ENCODE measurements at places on chromosomes 1 and 21.

- DNase-seq: no peak
These were observed 30.2 kb downstream of the USP1 start for GRCh38 chr1:62467092-62467491.

- peak; percentile 93 for DNase-seq
These were observed 153.4 kb downstream of the DHRS3 start for GRCh38 chr1:12464598-12465056.

DNA sequence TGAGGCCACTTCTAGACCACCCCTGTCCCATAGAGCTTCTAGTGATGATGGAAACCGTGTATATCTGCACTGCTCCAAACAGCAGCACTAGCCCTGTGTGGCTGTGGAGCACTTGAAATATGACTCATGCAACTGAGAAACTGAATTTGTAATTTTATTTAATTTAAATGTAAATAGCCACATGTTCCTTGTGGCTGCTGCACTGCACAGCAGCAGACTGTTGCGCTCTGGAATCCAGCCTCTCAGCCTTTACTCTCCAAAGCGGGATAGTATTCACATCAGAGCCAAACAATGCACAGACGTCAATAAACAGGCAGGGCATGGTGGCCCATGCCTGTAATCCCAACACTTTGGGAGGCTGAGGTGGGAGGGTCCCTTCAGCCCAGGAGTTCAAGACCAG, 12.0 kb downstream of the CAPN2 start:
- no peak for DNase-seq

GRCh38 chr1:50418600-50419109, 4.6 kb downstream of the DMRTA2 start:
- DNase-seq: no peak

GRCh38 chr1:101496109-101496508, 259.3 kb downstream of the S1PR1 start:
- DNase-seq: no peak

GRCh38 chr1:96370757-96371156, 350.8 kb upstream of the PTBP2 start:
- DNase-seq: peak; percentile 58

DNA sequence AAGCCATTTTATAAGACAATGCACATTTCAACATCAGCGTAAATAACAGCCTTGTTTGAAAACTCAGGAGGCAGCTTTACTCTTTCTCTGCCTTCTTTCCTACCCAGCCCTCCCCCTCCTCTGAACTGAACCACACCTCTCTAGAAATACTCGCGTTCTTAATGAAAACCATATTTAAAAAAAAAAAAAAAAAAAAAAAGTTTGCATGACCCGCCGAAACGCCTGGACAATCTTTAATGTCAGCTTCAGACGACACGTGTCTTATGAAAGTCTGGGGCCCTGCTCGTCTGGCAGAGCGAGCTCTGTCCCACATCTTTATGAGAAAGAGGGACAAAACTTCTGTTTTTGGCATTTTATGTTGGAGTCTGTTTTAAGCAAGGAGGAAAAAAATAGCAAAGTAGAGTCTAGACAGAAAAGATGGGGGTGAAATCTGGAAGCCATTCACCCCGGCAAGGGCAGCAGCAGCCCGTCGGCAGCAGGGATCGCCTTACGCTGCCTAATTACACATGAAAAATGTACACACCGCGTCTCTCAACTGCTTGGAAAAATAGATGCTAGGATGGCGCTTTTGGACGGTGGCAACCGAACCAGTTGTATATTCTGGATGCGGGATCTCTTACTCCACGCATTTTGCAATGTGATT, 130.4 kb upstream of the ETS2 start:
- DNase-seq: no peak

DNA sequence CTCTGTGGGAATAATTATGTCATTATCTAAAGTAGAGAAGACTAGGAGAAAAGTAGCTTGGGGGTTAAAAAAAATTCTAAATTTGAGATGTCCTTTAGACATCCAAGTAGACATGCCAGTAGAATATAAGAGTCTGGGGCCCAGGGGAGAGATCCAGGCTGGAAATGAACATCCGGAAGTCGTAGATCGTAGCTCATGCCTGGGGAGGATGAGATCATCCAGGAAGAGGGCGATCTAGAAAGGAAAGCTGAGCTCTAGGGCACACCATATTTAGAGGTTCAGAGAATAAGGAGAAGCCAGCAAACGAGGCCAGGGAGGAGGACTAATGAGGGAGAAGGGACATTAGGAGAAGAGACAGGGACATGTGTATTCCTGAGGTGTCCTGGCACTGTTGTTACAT, 12.2 kb downstream of the NGF start:
- DNase-seq: no peak

DNA sequence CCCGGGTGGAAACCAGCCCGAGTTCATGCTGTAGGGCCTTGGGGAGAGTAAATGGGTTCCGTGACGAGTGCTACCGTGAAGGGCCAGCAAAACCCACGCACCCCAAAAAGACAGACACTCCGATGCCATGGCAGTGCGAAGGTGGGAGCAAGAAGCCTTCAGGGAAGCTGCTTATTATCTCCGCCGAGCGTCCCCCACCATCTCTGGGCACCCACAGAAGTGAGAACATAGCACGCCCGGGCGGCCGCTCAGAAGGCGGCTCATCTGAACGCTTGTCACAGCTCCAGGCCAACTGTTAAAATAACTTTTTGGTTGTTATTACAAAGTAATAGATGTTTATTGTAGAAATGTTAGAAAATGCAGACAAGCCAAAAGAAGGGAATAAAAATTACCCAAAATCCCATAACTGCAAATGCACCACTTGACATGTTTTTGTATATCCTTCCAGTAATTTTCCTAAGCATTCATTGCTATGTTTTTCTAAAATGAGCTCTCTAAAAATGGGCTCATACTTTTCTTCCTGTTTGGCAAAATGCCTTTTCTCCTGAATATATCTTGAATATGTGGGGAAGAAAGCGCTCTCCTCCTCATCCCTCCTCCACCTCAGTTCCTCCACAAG, 234.9 kb downstream of the NPHP4 start:
- DNase-seq: no peak

DNA sequence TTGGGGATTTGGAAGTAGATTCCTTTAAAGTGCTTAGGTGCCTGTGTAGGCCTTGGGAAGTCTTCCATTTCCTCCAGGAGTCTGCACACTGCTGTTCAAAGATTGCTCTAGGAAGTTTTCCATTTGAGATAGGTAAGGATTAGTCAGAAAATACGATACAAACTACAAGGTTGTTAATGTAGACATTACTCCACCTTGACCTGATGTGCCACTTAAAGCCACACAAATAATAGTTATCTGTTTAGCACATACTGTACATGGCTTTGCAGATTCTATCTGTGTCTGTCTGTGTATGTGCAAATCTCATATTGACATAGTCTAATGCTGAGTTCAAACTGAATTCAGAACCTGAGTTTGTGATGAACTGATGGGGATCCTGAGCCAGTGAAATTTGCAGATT, 118.4 kb downstream of the RHOU start:
- DNase-seq: no peak

GRCh38 chr1:208461680-208462079, 217.5 kb upstream of the PLXNA2 start:
- DNase-seq: no peak

GRCh38 chr1:15936025-15936424, 39.9 kb downstream of the ZBTB17 start:
- DNase-seq: no peak

GRCh38 chr1:241819340-241819866, 28.6 kb upstream of the EXO1 start:
- DNase-seq: no peak

- DNase-seq: no peak
These were observed 423.8 kb upstream of the CXADR start for GRCh38 chr21:17089091-17089491.

- DNase-seq: no peak
These were observed 92.3 kb downstream of the ST6GALNAC5 start for GRCh38 chr1:76959556-76959955.

- DNase-seq: no peak
These were observed 440.1 kb upstream of the PTBP2 start for GRCh38 chr1:96281491-96281890.

- DNase-seq: no peak
These were observed 36.9 kb downstream of the TP73 start for GRCh38 chr1:3689138-3689750.

DNA sequence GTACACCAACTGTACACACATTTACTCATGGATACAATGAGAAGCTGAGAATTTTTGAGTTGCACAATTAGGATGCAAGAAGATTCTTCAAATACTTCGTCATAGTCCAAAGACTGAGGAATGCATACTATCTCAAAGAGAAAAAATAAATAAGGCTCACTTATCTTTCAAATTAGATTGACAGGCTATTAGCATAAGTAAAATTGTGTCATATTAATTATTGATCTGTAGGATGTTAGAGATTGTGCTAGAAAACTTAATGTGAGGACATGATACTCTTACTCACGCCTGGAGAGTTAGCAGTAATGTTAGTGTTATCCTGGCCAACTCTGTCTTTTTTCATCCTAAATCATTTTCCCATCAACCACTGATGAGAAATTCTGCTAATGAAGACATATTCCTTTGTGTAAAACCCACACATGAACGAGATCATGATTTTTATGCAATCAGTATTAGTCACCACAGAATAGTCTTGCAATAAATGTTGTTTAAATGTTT, 659.0 kb downstream of the LTN1 start:
- DNase-seq: no peak

DNA sequence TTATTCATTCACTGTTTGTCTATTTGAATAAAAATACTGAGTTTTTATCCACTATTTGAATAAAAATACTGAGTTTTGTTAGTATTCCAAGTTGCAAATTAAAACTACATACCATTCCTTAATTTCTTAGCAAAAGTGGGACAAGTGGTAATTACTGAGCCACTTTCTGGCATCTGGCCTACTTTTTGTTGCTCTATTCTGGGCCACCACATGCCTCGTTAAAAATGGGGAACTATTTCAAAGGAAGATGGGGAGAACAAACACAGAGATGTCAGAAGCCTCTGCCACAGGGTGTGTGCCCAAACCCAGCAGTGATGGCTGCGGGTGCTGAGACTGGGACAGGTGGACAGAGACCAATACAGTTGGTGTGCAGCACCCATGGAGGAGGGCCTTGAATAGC, 14.6 kb downstream of the PIGP start:
- DNase-seq: no peak

GRCh38 chr1:51100264-51100880, 1.7 kb upstream of the C1orf185 start:
- no peak for DNase-seq

Data from fibroblast of the conjunctiva (primary cell).